ENCODE measurements at places on chromosomes 7 and 10.

GRCh38 chr10:103859161-103860086 is 4.0 kb upstream of the SH3PXD2A start:
- peak; percentile 61 for DNase-seq

DNA sequence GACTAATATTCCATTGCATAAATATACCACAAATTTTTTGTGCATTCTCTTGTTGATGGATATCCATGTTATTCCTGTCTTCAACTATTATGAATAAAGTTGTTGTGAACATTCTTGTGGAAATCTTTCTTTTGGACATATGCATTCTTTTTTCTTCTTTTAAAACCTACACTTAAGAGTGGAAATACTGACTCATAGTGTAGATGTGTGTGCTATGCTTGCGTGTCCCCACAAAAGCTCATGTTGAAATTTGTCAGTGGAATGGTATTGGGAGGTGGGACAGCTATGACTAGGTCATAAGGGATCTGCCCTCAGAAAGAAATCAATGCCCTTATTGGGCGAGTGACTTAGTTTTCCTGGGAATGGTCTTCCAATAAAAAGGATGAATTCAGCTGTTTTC is 203.6 kb upstream of the PRSS58 start:
- no peak for DNase-seq

DNA sequence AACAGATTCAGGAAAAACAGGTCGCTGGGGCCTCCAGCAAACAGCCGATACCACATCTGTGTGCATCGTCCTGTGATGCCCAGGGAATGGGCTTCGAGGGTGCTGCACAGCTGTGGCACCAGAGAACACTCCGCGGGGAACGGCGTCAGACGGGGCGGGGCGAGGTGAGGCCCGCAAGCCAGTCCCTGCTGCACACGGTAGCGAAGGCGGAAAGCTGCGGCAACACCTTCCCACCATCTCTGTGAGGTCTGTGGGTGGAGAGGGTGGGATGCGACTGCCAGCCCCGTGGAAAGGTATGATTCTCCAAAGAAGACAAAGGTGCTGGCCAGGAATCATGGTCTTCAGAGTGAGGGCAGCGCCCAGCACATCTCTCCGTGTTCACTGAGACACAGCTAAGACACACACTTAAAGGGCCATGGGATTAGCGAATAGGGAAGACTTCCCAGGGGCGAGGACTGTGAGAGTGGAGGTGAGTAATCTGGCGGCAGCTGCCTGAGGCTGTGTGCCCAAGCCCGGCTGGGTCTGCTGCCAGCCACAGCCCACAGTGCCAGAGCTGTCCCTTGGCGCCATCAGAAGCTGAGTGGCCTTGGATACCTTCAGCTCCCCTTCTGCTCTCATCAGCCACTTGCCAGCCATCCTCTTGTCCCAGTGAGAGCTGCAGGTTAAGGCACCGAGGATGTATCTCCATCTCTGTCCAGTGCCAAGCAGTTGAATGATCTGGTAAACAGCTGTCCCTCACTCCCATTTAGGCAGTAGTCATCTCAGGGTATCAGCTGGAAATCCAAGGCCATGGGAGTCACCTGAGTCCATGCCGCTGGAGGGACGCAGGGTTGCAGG is 17.6 kb downstream of the PRKAG2 start:
- DNase-seq: no peak

DNA sequence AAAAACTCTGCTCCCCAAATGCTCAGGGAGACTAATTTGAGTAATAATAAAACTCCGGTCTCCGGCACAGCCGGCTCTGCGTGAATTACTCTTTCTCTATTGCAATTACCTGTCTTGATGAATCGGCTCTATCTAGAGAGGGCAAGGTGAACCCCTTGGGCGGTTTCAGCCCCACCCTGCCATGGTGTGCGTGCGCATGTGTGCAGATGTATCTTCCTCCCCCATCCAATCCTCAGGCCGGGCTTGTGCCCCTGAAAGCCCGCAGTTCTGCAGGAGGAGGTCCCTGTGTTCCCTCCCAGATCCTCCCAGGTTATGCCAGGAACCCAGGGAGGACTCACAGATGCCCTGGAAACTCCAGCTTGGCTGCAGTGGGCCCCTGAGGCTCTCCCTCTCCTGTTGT is 48.3 kb upstream of the MYL10 start:
- DNase-seq: no peak

GRCh38 chr10:124622158-124622557 is 122.0 kb downstream of the FAM53B start:
- DNase-seq: no peak

- no peak for DNase-seq
These were observed 8.8 kb upstream of the ZPBP start for GRCh38 chr7:50101873-50102272.

DNA sequence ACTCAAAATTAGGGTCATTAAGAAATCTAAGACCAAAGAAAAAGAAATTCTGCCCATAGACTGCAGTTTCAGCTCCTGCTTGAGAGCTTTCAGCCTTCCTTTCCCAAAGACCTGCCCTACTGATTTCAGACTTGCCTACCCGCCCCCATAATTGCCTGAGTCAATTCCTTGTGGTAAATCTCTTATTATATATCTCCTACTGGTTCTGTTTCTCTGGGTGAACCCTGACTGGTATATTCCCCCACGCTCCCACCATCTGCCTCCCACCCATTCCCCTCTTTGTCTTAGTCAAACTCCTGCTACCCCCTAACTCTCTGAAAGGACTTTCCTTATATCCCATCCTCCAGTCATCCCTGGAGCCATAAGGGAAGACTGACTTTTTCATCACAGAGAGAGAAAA is 64.7 kb upstream of the MET start:
- DNase-seq: no peak

- no peak for DNase-seq
These were observed 106.6 kb upstream of the NUPR2 start for GRCh38 chr7:56222866-56223265.

GRCh38 chr10:14142606-14143250 is 188.0 kb downstream of the FRMD4A start:
- DNase-seq: no peak

DNA sequence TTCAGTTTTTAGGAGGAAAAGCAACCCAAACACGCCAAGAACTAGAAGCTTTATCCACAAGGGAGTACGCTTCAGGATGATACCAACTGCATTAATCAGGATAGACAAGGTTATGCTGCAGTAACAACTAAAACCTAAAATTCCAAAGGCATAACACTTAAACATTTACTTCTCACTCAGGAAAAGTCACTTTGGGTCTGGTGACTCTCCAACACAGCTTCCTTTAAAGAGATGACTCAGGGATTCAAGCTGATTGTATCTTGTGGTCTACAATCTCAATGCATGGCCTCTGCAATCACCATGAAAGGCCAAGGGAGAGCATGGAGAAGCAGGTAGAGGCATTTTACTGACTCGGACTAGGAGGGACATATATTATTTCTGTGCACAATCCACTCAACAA is 315.8 kb downstream of the KCNMA1 start:
- DNase-seq: no peak

DNA sequence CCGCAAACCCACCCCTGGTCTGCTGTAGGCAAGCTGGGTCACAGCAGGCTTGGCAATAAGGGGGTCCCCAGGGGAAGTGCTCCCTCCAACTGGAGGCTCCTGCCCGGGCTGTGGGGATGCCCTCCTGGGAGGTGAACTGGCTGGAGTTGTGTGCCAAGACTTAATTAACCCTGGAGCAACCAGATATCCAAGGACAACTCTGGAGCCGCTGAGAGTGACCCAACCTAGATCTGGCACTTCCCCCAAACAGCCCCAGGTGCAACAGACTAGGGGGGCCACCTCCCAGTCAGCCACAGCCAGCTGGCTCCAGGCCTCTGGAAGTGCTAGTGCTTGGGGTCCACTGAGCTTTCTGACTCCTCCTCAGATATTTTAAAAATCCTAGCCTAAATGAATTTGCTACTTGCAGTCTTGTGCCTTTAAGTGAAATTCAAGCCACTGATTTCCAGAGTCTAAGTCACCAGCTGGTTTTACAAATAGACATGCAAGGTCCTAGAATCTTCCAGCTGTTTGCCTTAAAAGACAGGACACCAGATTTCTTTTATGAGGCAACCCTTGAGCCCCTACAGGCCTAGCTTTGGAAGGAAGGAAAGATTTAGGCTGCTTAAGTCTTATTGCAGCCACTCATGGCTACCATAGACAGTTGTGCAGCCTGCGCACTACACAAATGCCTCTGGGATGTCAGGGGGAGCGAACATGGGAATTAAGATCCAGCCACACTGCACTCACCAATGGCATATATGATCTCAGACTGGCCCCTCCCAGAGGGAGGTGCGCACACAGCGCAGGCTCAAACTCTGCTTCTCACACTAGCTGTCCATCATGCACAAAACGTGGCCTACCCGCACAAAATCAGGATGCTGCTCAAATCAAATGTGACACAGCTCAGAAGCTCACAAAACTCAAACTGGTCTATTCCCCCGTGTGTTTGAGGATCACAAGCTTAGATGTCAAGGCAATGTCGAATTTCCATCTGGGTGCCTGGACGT is 42.6 kb upstream of the MYL10 start:
- no peak for DNase-seq

DNA sequence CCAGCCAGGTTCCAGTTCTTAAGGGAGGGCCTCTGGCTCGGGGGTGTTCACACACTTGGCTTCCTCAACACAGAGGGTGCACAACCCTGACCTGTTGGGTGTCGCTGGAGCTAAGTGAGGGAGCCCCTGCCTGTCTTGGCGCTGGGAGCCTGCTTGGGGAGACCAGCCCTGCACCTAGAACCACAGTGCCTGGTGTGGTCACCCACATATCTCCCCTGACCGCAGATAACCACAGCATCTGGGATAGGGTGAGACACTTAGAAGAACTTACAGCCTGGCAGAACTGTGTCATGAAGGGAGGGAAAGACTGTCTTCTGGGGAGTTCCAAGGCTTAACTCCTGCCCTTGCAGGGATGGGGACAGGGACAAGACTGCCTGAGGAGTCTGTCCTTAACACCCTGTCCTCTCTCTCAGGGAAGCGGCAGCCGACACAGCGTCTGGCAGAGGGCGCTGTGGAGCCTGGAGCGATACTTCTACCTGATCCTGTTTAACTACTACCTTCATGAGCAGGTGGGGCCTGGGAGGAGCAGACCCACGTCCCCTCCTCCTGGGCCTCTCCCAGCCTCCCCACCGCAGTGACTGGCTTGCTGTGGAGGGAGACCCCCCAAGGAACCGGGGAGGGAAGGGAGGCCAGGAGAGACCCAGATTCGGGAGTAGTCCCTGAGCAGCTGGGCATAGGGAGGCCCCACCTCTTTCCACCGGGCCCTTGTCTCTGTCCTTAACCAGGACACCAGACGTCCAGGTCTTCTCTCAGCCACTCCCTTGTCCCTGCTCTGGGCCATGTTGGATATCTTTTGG is 59.0 kb downstream of the PALD1 start:
- DNase-seq: no peak

- no peak for DNase-seq
These were observed 141.6 kb downstream of the PKD1L1 start for GRCh38 chr7:47806701-47807103.

GRCh38 chr7:19116121-19117090 is 1.0 kb downstream of the TWIST1 start:
- no peak for DNase-seq

DNA sequence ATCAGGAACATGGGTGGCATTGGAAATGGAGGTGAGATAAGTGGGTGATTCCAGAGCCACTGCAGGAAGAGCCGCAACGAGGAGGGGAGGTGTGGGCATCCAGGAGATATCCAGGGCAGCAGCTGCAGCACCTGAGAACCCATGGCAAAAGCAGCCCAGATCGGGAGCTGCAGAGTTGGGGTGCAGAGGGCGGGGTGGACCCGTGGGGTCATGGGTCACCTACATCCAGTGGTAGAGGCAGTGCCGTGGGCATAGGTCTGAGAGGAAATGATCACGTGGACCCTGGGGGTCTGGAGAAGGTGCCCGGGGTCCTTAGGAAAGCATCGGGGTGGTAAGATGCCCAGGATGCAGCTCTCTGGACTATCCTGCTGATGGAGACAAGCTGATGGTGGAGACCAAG is 530.0 kb downstream of the GLRX3 start:
- no peak for DNase-seq

DNA sequence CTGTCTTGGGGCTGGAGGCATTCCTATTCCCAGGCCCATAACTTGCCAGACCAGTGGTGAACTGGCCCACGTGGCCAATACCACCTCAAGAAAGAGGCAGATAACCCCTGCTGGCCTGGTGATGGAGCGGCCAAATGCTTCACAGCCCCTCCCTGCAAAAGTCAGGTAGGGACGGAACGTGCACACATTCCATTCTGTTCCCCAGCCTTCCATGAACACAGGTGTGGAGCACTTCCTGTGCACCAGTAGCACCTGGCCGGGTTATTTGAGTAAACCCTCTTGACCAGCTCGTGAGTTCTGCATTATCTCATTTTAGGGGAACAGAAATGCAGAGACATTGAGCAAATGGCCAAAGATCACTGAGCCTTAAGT is 134.4 kb downstream of the SH3PXD2A start:
- no peak for DNase-seq

GRCh38 chr10:29158066-29158465 is 130.8 kb upstream of the LYZL1 start:
- DNase-seq: no peak

DNA sequence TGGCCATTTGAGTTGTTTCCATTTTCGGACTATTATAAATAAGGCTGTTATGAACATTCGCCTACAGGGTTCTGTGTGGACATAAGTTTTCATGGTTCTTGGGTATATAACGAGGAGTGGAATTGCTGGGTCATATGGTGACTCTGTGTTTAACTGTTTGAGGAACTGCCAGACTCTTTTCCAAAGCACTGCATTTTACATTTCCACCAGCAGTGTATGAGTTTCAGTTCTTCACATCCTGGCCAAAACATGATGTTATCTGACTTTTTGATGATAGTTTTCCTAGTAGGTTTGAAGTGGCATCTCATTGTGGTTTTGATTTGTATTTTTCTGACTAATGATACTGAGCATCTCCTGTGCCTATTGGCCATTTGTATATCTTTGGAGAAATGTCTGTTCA is 5.4 kb downstream of the SUV39H2 start:
- no peak for DNase-seq

GRCh38 chr10:75597773-75598440 is 166.5 kb downstream of the LRMDA start:
- DNase-seq: no peak

DNA sequence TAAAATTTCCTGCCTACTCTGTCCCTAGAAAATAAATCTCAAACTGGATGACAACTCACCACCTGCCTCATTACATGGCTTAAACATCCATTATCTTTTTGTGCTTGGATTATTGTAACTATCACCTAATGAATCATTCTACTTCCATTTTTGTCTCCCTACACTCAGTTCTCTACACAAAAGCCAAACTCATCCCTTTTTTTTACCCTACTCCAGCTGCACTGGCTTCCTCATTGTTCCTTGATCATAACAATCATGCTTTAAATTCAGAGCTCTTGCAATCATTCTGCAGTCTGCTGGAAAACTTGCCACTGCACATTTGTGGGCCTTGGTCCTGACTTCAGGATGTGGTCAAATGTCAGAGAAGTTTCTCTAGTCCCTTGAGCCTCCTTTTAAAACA is 280.0 kb downstream of the DGKB start:
- no peak for DNase-seq

DNA sequence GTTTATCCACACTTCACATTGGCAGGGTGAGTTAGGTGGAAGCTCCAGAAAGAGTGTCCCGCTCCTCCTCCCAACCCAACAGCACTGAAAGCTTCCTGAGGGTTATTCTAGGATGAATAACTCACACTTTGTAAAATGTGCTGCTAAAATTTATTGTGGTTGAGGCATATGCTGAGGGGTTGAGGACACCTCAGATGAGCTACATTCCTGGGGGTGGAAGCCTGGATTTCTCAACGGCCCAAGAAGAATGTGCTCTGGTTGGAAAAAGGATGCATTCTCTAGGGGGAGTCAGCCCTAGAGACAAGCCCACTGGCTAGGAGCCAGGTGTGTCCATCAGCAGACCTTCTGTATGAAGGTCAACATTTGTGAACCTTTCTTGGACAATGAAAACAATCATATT is 91.5 kb upstream of the PDE1C start:
- DNase-seq: no peak

- DNase-seq: peak; percentile 2
These were observed 365.6 kb upstream of the MGMT start for GRCh38 chr10:129101232-129101980.
